Bladder microvascular endothelial cell (primary cell): ENCODE measurements at places on chromosomes 6 and 20. TPM values are rescaled to one million over a fixed set of nuclear protein-coding genes. Genes with fewer than 3 reads are reported as not detected.

LY6G6C gene
- not detected in 2 replicates for total RNA-seq

KIF6 gene
- total RNA-seq: 0.25 TPM in 1 of 2 replicates, not detected in the other

ELOVL2 gene
- not detected in 2 replicates for total RNA-seq

SRMS gene
- not detected in 2 replicates for total RNA-seq

NHLRC1 gene
- 1.1 and 1.2 TPM in 2 replicates for total RNA-seq

TNF gene
- 0.13 TPM in 1 of 2 replicates, not detected in the other for total RNA-seq

CST3 gene
- 181 and 201 TPM in 2 replicates for total RNA-seq

GTSF1L gene
- total RNA-seq: not detected in 2 replicates

RAET1G gene
- 0.44 and 0.65 TPM in 2 replicates for total RNA-seq
